B cell (primary cell): ENCODE measurements at places on chromosomes 5 and 9. TPM values are rescaled to one million over a fixed set of nuclear protein-coding genes. Genes with fewer than 3 reads are reported as not detected.

DNA sequence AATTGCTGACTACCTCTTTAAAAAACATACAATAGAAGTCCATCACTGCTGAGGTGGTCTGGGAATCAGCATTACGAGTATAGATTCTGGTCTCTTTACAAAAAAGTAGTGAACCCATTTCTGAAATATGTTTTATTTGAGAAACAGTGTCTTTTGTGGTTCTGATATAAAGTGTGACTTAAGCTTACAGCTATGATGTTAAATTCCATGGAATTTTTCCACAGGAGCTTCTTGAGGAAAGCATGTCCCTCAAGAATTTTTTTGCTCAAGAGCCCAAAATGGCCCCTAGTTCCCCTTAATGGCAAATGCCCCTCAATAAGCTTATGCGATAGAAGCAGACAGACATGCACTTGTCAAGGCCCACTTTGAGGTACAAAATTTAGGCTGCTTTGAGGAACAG is 265.7 kb downstream of the FAM170A start:
- DNase-seq = no peak

- no peak for DNase-seq
Observed at GRCh38 chr5:40356248-40356647, 323.5 kb upstream of the PTGER4 start.

DNA sequence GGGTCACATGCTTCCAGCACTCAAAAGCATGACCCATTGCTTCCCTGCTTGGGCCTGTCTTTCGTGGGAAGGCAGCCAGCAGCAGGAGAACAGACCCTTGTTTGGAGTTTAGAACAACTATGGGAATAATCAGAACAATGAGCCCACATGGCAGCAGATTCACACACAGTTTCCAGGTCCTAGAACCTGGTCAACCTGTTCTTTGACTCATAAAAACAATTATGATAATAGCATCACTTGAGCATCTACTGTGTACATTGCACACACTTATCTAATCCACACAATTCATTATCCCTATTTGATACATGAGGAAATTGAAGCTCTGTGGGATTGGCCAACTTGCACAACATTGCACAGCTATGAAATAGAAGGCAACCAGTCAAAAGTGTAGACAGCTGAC is 41.7 kb downstream of the KLF4 start:
- DNase-seq = no peak

DNA sequence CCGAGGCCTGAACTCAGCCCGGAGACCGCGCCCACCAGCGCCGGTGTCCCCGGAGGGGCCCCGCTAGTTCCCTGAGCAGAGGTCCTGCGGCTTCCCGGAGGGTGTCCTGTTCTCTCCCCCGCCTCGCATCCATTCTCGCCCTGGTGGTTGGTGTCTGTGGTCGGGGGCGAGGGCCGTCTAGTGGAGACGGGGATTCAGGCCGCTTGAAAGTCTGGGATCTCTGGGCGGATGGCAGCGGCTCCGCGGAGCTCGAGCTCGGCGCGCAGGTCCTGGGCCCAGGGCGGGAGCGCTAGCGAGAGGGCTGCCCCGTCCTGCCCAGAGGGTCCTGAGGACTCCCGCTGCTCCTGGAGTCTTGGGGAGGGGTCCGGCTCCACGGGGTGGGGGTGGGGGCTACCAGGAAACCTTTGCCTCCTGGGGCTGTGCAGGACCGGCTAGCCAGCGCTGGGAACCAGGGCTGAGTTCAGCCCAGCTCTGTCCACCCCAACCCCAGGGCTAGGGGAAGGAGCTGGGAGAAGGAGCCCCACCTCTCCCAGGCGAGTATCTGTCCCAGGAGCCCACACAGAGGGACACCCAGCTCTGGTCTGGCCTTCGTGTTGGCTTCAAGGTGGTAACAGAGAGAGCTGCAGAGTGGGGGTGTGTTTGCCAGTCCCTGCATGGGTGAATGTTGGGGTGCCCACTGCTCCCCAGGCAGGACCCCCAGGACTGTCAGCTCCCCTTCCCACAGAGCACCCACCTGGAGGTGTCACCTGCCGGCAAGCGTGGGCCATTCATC is 4.0 kb downstream of the TOR4A start:
- DNase-seq = peak; percentile 22

GRCh38 chr9:93823245-93824072 is 131.7 kb downstream of the BARX1 start:
- DNase-seq = no peak

GRCh38 chr9:18531136-18532065 is 57.4 kb downstream of the ADAMTSL1 start:
- no peak for DNase-seq

DNA sequence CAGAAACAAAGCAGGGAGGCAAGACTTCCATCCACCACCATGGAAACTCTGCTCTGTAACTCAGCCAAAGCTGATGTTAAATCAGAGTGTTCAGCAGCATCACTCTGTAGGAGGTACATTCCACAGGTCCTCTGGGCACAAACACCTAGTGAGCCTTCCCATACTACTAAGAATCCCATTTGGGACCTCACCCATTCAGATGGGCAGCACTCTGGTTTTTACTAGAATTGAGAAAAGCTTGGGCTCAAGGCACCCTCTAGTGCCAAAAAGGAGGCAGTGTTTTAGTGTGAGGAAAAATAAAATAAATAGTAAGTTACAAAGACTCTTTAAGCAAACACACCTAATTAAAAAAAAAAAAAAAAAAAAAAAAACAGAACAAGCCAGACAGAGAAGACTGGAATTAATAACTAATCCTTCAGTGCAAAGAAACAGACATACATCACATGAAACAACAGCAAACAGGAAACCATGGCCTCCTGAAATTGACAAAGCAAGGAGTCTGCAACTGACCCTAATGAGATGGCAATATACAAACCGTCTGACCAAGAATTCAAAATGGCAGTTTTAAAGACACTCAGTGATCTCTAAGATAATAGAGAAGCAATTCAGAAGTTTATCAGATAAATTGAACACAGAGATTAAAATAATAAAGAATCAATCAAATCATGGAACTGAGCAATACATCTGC is 159.5 kb downstream of the GNA14 start:
- no peak for DNase-seq

DNA sequence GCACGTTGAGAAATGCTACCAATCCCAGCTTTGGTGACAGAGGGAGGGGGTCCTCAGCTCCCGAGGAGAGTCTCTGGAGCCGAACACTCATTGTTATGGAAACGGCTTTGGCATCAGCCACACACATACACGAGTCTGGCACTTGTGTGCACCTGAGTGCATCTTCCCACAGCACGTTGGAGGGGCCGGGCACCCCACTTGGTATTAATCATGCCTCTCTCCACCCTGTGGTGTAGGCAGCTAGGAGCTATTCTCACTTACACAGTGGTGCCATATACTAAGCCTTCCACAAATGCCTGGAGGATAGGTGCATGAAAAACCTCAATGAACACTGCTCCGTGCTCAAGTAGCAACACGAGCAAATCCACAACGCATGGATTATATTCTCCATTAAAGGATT is 133.9 kb upstream of the PANK3 start:
- no peak for DNase-seq

DNA sequence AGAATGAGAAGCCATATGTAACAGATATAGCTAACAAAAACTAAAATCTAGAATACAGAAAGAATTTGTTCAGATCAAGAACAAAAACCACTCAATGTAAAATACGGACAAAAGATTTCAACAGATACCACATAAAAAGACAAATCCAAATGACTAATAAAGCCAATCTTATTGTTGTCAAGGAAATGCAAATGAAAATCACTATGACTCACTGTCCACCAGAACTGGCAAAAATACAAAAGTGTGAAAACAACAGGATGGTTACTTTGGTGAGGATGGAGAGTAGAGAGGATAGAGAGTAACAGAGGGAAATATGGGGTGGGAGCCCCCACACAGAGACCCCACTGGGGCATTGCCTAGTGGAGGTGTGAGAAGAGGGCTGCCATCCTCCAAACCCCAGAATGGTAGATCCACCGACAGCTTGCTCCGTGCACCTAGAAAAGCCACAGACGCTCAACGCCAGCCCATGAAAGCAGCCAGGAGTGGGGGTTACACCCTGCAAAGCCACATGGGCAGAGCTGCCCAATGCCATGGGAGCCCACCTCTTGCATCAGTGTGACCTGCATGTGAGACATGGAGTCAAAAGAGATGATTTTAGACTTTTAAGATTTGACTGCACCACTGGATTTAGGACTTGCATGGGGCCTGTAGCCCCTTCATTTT is 15.2 kb upstream of the RHOBTB3 start:
- no peak for DNase-seq

DNA sequence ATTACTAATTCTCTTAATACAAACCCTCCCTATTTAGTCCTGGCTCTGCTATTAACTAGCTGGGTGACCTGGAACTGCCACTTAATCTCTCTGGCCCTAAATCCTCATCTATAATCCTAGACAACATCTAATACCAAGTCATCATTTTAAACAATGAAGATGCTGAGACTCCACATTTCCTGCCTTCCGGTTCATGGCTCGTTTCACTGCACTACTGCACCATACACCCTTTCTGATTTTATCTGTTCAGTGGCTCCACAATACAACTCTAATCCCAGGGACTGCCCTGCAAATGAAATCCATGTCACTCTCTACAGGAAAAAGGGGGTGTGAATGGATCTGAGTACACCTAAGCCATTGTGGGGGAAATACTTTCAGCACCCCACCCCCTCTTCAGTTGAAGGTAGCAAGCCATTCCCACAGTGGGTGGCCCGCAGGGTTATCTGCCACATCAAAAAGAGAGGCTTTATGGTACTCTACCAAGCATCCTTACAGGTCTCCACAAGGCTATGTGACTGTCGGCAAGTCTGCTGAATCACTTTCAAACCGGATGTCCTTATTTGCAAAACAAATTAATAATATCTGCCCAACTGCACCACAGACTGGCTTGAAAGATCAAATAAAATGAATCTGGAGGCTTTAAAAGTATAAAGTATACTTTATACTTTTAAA is 89.5 kb downstream of the EPB41L4A start:
- DNase-seq = peak; percentile 39

- no peak for DNase-seq
Observed at GRCh38 chr9:9319007-9319406, 1293.8 kb downstream of the PTPRD start.

- DNase-seq = no peak
Observed at GRCh38 chr9:124429530-124429867, 14.3 kb upstream of the PSMB7 start.

- DNase-seq = no peak
Observed at GRCh38 chr9:35395706-35396101, 94.2 kb upstream of the RUSC2 start.

DNA sequence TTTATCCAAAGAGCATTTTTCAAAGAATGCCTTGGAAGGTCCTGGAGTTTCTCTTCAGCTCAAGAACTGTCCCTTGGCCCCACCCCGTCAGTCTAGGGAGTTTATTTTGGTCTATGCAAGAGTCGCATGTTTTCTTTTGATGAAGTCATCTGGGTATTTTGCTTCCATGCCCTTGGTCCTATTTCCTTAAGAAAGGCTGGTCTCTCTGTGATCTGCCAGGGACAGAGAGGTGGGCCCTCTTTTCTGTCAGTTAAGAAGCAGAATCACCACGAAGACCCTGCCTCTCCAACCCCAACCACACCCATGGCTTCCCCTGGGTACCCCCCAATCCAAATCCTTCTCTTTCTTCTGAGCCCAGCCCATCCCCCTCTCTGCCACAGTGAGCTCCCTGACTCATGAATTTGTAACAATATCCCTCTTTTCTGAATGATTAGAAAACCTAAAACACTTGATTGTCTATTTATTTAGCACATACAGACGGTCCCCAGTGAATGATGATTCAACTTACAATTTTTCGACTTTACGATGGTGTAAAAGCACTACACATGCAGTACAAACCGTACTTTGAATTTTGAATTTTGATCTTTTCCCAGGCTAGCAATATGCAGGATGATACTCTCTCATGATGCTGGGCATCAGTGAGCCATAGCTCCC is 163.5 kb upstream of the ADRA1B start:
- DNase-seq = no peak

DNA sequence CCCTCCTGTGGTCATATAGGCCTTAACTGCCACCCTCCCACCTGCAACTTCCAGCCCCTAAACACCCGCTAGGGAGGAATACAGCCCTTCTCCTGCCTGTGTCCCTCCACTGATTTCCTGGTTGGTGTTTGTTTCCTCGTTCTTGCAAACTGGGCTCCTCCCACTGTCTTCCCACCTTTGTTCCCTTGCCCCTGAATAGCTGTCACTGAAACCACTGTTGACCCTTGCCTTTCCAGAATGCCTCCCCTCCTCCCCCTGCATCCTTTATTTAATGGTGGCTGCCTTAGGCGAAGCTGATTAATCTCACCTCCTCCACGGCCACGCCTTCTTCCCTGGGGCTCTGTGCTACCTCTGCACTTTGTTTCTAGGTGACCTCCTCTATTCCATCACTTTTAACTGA is 626.7 kb downstream of the BNC2 start:
- no peak for DNase-seq

- no peak for DNase-seq
Observed at GRCh38 chr5:9468060-9468388, 77.9 kb downstream of the SEMA5A start.

DNA sequence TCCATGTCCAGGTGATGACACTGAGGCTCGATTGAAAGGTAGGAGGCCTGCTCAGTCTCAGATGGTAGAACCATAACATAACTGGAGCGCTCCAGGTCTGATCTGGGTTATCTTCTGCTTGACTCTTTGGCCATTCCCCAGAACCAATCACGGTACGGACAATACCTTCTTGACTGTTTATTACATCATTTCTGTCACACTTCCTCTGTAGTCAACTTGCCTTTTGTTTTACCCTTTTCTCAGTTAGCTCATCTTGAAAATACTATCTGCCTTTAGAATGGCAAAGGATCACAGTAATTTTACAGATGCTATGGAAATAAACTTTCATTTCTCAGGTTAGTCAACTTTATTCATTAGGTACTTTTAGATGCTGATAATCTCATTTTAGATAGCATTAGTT is 22.4 kb downstream of the GLRA1 start:
- DNase-seq = no peak

DNA sequence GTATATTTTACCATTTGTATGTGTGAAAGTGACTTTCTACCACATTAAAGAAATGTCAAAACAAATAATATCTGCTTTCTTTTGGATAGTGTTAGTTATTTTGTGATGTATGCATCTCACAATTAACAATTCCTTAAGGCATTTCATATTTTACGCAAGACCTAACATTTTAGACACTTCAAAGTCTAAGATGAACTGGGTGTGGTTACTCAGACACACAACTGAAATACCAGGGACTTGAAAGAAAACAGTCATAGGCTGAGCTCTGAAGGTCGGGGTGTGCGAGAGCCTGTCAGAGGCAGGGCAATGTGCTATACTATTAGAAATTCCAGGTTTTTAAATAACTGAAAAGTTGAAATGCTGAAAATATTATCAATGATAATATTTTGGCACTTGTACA is 44.5 kb upstream of the ZNF622 start:
- DNase-seq = no peak

DNA sequence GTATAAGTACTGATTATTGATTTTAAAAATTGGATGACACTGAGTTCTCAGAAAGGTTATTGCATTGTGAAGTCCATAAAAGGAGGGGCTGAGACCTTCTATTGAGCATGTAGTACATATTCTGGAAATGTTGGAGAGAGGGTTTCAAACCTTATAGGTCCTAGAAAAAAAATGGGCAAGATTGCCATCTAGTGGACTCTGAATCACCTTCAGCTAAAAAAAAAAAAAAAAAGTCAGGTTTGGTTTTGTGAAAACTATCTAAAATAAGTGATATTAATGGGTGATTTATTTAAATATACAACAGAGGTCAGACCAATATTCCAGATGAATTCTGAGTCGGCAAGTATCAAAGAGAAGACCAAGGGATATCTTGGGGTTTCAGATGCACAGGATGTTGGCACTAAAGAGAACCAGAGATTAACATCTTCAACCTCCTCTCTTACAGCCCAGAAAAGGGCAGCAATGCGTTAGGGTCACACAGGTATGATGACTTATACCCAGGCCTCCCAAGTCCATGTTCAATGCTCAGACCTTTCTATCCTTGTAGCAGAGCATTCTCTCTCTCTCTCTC is 109.8 kb upstream of the NMUR2 start:
- DNase-seq = no peak

ZNF367 gene
- total RNA-seq = 1.7 and 2.2 TPM in 2 replicates

ARL14EPL gene
- total RNA-seq = 0.34 TPM in 1 of 2 replicates, not detected in the other
